Pericardium fibroblast (primary cell): ENCODE measurements at places on chromosomes 3 and 15. TPM values are rescaled to one million over a fixed set of nuclear protein-coding genes. Genes with fewer than 3 reads are reported as not detected.

The GOLGA6B gene
- total RNA-seq = not detected in 2 replicates

The CP gene
- total RNA-seq = 0.47 TPM in 1 of 2 replicates, not detected in the other

The TUSC7 gene
- total RNA-seq = not detected in 2 replicates

The PLCB2 gene
- total RNA-seq = 0.09 and 0.23 TPM in 2 replicates

The GPR149 gene
- not detected in 2 replicates for total RNA-seq

The AAGAB gene
- 22.5 and 23.5 TPM in 2 replicates for total RNA-seq
